ENCODE measurements at places on chromosomes 3 and 15.

DNA sequence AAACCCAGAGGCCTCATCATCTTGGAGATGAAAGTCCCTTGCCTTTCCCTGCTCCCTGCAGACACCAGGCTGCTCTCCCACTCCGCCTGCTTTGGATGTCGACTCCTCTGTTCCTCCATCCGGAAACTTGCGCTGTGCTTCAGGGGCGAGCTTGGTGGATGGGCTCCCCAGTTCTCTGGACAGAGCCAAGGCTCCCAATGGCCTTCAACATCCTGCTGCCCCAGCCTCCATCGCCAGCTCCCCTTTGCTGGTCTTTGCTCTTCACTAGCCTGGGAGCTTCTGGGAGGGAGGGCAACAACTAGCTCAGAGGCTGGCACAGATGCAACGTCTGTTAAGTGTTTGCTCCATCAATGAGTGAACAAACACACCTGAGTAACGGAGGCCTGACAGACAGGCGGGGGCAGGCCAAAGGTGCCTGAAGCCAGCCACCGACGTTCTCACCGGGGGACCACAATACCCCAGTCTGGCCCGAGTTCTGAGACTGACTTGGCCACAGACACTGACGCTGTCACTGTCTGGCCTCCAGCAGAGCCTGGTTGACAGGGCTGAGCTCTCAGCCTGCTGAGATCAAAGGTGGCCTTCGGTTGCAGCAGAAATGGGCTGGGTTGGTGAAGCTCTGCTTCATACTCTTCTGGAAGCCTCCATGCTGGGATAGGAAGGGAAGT, 39.0 kb downstream of the RGMA start:
- DNase-seq, result no peak

DNA sequence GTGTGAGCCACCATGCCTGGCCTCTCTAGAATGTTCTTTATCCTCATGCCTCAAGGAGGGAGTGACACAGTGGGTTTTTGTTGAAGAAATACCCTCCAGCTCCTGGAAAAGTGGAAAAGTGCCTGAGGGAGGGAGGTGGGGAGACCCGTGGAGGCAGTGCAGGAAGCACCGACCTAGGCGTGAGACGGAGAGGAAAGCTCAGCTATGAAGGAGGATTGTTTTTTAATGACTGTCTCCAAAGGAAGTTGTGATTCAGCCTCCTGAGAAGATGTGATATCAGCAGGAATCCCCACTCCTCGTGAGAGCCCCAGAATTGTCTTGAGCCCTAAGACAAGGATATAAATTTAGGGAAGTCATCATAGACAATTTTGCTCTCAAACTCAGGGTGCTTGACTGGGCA, 21.7 kb downstream of the RPLP1 start:
- no peak for DNase-seq

GRCh38 chr15:33031324-33031821, 163.1 kb downstream of the FMN1 start:
- no peak for DNase-seq

GRCh38 chr3:36379872-36380220, 458 bp upstream of the STAC start:
- DNase-seq, result no peak

GRCh38 chr3:31226346-31226745, 306.4 kb upstream of the STT3B start:
- DNase-seq, result no peak

DNA sequence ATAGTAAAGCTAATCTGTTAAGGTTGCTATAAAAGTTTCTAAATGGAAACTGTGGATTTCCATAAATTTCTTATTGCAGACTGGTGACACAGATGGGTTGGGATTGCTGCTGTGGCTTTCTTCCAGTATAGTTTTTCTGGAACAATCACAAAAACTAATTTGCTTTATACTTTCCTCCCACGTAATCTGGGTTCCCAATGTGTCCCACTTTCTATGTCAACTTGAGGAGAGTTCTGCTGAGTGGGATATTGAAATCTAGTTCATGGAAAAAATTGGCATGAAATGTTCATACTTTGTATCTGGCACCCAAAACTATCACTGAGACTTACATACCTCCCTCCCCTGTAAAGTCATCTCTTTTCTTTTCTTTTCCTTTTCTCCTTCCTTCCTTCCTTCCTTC, 126.8 kb downstream of the TGFBR2 start:
- no peak for DNase-seq

- DNase-seq, result no peak
Measured at GRCh38 chr3:133862161-133862560, 33.5 kb downstream of the RAB6B start.

GRCh38 chr3:18558507-18558906, 133.4 kb upstream of the SATB1 start:
- no peak for DNase-seq

- DNase-seq, result no peak
Measured at GRCh38 chr3:33525232-33525631, 85.0 kb upstream of the UBP1 start.

Measured in left lung (tissue), 14 donors.